Naive thymus-derived CD8-positive, alpha-beta T cell (primary cell): ENCODE measurements at places on chromosomes 12 and 14. TPM values are rescaled to one million over a fixed set of nuclear protein-coding genes. Genes with fewer than 3 reads are reported as not detected.

The HHIPL1 gene
- not detected for polyA plus RNA-seq

The GPR132 gene
- polyA plus RNA-seq, result 37.2 TPM

The IL22 gene
- not detected for polyA plus RNA-seq

The NTS gene
- polyA plus RNA-seq, result not detected

The KLRC3 gene
- 3.9 TPM for polyA plus RNA-seq

The ASIC1 gene
- polyA plus RNA-seq, result 1.0 TPM

The KRT77 gene
- polyA plus RNA-seq, result not detected

The POTEG gene
- not detected for polyA plus RNA-seq

The PPM1H gene
- polyA plus RNA-seq, result not detected

The KRT72 gene
- polyA plus RNA-seq, result not detected

The PAH gene
- polyA plus RNA-seq, result not detected

The TSPAN9 gene
- polyA plus RNA-seq, result not detected
